ENCODE measurements at places on chromosomes 11 and 22.

- no peak for DNase-seq
Measured at GRCh38 chr11:103942646-103943045, 93.8 kb upstream of the DDI1 start.

- peak; percentile 97 for DNase-seq
Measured at GRCh38 chr11:67606492-67607295, at the start of gene NDUFV1. Gene NDUFV1, plus strand, starts transcription at chr11:67606936. Its CDS starts 69 bp downstream, at chr11:67607005.

DNA sequence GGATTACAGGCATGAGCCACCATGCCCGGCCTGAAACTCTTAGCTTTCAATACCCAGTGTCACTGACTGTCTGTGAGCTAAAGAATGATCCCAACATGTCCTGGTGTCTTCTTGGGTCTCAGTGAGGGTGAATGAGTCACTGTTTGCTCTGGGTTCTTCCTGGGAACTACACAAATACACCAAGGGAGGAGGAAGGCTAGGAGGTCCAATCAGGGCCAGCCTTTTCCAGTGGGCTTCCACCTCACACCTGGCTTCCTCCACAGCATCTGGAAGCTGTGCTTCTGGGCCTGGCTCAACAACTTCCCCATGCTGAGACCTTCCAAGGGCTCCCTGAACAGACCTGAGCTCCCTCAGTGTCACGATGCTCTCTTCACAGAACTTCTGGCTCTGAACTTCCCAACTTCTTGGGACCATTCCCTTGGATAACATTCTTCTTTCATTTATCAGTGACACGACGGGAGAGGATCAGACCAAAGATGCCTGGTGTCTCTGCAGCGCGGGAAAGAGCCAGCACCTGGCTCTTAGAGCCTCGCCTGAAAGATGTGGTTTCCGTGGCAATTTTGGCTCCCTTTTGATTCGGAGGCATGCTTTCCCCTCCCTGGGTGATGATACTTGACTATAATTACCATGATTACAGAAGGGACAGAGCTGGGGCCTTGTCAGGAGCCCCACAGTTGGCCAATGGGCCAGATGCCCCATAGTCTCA lies 22.3 kb upstream of the CHRM4 start:
- no peak for DNase-seq

GRCh38 chr11:132114185-132114584 lies 743.8 kb downstream of the NTM start:
- no peak for DNase-seq

Data from activated CD8-positive, alpha-beta memory T cell treated with anti-CD3 and anti-CD28 coated beads, Interleukin-2, amount 50 U/mL, for 4 hours (primary cell).